ENCODE measurements at places on chromosomes 12 and 14.

DNA sequence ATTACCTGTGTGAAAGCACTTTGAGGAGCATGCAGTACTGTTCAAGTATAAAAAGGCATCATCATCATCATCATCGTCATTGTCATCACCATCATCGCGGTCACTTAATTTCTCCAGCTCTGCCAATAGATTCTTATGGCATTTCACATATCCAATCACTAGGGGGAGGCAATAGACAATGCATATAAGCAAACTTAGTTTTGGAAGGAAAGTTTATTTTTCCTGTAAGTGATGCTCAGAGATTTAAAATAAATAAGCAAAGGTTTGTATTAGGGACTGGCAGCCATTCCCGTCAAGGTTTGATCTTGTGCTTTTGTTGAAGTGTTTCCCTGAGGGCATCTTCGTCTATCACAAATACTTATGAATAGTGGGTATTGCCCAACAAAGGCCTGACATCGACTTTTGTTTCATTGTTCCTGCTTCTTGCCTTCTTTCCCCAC is 127.4 kb downstream of the KTN1 start:
- DNase-seq = no peak

DNA sequence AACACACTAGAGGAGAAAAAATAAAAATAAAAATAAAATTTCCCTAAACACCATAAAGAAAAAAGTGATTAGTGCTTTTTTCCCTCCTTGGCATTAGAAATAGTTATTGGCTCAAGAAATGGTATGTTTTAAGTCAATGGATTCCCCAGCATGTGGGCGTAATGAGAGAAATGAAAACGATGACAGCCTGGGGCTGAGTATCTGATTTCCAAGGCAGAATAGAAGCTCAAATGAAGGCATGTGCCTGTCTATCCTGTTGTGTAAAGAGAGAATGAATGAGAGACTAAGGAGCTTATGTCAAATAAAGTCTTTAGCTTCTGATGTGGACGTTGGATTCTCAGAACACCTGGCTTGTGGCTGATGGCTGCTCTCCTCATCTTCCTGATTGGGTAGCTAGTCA is 1408.4 kb upstream of the TMEM132C start:
- no peak for DNase-seq

DNA sequence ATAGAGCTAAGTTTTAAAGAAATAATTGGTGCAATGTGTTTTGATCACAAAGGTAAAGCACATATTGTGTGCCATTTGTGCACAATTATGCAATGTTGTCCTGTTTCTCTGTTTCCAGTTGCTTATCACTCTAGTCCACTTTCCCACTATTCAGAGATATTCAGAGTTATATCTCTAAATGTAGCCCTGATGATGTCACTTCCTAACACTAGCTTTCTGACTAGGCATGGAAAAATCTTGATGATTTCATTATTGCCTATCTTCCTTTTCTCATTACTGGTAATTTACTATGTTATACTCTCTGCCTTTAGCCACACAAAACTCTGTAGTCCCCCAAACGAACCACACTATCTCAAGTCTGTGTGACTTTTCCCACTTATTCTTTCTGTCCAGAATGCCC is 221.2 kb downstream of the TRHDE start:
- DNase-seq = no peak

- no peak for DNase-seq
Observed at GRCh38 chr12:95605875-95606274, 54.6 kb upstream of the USP44 start.

DNA sequence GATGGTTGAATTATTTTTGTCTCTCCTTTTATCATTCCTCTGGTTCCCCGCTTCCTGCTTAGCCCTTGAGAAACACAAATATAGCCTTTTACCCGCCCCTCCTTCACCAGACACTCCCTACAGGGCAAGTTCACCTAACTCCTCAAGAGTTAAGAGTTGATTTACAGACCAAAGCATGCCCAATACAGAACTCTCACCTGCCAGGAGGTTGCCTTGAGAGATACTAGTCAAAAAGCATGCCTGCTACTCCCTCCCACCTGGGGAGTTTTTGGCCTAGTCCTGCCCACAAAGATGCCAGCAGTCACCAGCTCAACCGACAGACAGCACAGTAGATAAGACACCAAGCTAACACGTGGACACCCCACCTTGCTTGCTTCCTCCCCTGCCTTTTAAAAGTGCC is 11.2 kb downstream of the LGMN start:
- DNase-seq = no peak

- DNase-seq = no peak
Observed at GRCh38 chr12:9343731-9344130, 135.5 kb upstream of the PZP start.

DNA sequence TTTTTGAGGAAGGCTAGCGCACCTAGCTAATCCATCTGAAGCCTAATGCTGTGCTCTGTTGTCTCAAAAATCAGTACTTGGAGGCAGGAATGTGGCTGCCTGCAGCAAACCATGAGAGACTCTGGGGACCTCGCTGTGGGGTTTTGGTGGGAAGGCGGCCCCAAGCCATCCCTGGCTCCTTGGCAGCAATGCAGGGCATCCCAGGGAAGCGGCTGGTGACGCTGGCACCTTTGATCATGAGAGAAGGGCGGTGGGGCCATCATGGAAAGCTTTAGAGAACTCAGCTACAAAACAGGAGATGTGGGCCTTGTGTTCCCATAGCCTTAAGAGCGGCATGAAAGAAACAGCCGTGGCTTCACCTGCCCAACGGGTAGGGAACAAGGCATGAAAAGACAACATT is 101.1 kb upstream of the SFSWAP start:
- no peak for DNase-seq

GRCh38 chr14:23694949-23695663 is 58.9 kb downstream of the DHRS2 start:
- no peak for DNase-seq

DNA sequence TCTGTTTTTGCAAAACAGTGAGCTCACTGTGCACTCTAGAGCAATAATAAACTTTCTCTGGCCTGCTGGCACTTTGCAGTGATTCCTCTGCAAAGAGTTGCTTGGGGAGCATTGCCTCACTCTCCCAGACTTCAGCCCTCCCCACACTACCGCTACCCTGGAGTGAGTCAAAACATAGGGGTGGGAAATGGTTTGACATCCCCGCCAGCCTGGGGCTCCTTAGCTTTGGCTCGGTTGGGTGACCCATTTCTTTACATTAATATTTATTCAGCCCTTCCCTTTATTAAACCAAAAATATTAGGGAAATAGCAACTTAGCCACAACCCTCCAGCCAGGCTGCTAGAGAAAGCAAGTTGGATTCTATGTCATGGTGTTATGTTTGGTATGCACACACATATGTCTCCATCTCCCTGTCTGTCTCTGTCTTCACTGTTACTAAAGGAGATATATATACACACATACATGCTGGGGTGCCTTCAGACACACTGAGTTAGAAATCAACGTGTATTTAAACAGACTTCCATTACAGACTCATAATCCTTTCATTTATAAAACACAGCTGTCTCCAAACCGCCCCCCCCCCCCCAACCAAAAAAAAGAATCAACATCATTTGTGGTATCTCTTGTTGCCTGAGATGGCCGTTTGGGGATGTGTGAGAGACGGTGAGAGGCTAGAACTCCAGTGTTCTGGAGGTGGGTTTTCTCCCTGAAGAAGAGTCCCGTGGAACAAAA is 3.4 kb upstream of the IRF2BPL start:
- no peak for DNase-seq

GRCh38 chr14:97854918-97855317 is 1057.7 kb downstream of the VRK1 start:
- DNase-seq = no peak

DNA sequence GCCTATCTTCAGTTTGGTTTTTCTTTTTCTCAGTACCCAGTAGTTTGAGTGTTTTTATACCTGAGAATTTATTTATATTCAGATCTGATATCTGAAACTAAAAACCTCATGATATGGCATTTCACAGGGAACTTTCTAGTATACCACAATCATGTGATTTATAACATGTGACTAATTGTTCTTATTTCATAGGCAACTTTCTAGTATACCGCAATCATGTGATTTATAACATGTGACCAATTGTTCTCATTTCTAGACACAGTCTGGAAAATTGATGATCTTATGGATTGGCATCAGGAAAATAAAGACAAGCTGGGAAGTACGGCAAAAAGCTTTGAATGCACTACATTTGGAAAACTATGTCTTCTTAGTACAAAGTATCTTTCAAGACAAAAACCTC is 20.6 kb downstream of the ZNF268 start:
- DNase-seq = no peak

DNA sequence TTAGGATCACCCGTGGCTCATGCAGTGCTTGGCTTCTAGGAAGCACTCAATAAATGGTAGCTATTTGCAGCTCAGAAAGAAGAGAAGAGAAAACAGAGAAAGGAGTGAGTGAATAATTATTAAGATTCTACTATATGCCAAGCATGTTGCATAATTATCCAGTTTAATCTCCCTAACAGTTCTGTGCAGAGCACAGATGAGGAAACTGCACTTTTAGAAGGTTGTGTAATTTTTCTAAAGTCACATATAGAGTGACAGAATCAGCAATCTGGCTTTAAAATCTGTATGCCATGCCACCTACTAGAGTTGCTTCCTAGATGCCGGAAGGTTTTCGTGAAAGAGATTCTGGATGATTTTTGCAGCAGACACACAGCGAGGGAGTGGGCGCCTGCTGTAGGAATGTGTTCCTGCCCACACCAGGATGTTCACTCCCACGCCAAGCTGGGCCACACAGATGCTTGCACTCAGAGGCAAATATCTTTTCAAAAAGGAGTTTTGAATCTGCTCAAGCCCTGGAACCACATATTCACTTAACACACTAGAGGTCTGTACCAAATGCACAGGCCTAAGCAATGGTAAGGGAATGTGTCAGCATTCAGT is 50.2 kb upstream of the SMCO2 start:
- DNase-seq = no peak

GRCh38 chr12:68608191-68608590 is 2.5 kb upstream of the RAP1B start:
- no peak for DNase-seq

DNA sequence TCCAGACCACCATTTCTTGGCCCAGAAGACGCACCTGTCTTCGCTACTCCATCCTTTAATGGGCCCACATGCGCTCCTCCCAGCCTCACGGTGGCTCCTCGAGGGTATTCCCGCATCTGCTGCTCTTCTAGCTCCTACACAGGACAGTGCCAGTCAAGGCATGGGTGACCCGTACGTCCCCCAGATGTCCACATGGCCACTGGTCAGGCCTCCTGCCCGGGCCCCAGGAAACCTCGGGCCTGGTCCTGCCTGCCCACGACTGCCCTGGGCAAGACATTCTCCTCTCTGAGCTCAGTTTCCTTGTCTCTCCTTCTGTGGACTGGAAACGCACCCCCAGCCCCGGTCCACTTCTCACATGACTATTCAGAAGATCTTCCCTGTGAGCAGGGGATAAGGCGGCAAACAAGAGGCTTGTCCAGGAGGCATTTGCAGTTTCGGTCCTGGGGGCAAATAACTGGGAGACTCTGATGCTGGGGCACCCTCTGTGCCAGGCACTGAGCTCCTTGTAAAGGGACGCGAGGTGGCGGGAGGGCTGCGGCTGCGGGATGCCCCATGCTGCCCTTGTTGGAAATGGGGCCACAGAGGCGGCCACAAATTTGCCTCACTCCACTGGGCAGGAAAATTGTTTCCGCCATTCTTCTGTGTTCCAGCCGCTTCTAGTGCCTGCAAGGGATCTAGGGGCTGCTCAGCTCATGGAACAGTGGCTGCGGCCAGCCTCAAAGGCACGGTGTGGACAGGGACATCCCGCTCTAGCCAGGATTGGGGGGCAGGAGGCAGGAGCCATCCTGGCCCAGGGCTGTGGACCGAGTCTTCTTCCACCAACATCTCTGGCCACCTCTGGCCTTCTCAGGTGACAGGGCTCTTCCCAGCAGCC is 6.8 kb upstream of the BEGAIN start:
- no peak for DNase-seq

GRCh38 chr12:726281-727140 is 25.9 kb upstream of the WNK1 start:
- no peak for DNase-seq

Measured in stimulated activated CD4-positive, alpha-beta T cell treated with anti-CD3 and anti-CD28 coated beads, TNF-alpha, amount 100 ng/mL, for 4 hours (primary cell).